ENCODE measurements at places on chromosomes 2 and 18. TPM values are rescaled to one million over a fixed set of nuclear protein-coding genes. Genes with fewer than 3 reads are reported as not detected.

- DNase-seq: no peak
Observed at GRCh38 chr2:162734866-162735265, 103.7 kb downstream of the KCNH7 start.

GRCh38 chr18:3079653-3080052 is 66.7 kb upstream of the LPIN2 start:
- DNase-seq: no peak

- DNase-seq: no peak
Observed at GRCh38 chr2:149466635-149467034, 120.9 kb downstream of the MMADHC start.

GRCh38 chr2:111119822-111120252 is 877 bp upstream of the BCL2L11 start:
- no peak for DNase-seq

DNA sequence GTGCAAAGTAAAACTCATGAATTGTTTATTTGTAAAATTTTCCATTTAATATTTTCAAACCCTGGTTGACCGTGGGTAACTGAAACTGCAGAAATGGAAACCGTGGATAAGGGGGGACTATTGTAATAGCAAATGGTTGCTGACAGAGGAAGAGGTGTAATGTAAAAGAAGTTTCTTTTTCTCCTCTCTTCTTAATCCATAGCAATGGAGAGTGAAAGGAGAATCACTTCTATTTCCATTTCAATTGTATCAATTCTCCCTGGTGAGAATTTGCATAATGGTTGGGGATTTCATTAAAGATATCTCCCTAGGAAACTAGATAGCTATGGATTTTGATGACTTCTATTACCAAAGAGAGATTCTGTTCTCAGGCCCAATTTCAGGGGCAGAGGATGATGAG is 24.8 kb downstream of the TACR1 start:
- DNase-seq: no peak

DNA sequence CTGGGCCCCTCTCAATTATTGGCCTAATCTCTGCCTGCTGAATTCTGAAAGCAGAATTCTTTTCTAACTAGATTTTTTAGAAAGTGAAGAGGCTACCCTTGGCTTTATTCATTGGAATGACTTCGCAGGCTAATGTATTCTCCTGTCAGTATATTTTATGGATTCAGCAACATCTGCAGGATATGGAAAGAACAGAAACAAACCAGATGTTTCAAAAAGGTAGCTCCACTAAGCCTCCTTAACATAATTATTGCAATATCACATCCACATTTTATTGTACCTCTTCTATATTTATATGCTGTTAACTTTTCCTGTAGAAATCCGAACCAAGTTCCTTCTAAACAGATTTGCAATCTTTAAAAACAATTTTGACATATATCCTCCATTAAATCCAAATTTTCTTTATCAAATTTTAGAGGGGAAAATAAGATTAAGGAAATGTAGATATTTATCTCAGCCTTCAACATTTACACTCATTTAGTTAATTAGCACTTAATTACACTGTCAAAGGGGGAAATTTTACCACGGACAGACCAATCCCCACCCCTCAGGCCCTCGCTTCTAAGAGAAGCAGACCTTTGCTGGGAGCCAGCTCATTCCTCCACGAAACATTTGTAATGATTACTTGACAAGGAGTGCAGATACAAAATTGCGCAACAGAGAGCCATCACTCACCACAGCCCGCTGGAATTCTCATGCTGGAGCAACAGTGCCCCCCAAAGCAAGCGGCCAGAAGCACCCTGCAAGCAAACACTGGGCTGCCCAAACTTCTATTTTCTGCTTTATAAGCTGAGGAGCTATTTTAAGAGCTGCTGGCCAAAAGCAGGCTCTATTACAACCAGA is 253.4 kb downstream of the ETAA1 start:
- peak; percentile 77 for DNase-seq

GRCh38 chr2:206530727-206531126 is 87.4 kb downstream of the ADAM23 start:
- DNase-seq: no peak

DNA sequence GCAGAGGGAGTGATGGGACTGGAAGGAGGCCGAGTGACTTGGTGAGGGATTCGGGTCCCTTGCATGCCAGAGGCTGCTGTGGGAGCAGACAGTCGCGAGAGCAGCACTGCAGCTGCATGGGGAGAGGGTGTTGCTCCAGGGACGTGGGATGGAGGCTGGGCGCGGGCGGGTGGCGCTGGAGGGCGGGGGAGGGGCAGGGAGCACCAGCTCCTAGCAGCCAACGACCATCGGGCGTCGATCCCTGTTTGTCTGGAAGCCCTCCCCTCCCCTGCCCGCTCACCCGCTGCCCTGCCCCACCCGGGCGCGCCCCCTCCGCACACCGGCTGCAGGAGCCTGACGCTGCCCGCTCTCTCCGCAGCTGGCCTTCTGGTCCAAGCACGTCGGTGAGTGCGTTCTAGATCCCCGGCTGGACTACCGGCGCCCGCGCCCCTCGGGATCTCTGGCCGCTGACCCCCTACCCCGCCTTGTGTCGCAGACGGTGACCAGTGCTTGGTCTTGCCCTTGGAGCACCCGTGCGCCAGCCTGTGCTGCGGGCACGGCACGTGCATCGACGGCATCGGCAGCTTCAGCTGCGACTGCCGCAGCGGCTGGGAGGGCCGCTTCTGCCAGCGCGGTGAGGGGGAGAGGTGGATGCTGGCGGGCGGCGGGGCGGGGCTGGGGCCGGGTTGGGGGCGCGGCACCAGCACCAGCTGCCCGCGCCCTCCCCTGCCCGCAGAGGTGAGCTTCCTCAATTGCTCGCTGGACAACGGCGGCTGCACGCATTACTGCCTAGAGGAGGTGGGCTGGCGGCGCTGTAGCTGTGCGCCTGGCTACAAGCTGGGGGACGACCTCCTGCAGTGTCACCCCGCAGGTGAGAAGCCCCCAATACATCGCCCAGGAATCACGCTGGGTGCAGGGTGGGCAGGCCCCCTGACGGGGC is 4.6 kb downstream of the PROC start:
- DNase-seq: no peak

- DNase-seq: no peak
Observed at GRCh38 chr18:48979944-48980890, 29.5 kb upstream of the SMAD7 start.

DNA sequence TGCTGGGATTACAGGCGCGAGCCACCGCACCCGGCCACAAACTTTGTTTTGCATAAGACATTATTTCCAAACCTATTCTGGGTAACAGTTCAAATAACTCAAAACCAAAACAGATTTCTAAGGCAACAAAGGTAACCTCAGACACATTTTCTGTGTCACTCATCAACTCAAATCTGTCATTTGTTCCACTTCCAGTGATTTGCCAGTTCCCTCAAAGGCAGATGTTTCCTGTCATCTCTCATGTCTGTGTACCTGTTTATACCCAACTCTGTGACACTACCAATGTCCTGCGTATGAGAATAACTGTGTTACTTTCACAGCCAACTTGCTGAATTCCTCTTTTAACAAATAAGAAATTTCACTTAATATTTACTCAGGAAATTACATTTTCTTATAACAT is 54.4 kb downstream of the SCN3A start:
- no peak for DNase-seq

DNA sequence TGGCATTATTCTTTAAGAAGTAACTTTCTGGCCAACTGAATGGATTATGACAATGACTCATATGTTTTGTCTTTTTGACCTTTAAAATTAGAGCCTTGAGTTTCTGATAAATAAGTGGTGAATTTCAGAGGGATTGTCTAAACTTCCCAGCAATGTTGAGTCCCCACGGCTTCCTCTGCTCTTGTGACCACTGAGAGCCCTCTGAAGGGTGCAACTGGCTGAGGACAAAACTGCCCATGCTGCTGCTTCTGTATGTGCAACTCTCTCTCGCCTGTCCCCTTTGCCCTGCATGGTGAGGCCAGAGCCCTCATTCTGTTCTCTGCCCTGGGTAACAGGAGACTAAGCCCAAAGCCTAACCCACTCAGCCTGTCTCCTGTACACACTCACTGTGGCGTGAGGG is 52.7 kb upstream of the SLC14A1 start:
- DNase-seq: no peak

DNA sequence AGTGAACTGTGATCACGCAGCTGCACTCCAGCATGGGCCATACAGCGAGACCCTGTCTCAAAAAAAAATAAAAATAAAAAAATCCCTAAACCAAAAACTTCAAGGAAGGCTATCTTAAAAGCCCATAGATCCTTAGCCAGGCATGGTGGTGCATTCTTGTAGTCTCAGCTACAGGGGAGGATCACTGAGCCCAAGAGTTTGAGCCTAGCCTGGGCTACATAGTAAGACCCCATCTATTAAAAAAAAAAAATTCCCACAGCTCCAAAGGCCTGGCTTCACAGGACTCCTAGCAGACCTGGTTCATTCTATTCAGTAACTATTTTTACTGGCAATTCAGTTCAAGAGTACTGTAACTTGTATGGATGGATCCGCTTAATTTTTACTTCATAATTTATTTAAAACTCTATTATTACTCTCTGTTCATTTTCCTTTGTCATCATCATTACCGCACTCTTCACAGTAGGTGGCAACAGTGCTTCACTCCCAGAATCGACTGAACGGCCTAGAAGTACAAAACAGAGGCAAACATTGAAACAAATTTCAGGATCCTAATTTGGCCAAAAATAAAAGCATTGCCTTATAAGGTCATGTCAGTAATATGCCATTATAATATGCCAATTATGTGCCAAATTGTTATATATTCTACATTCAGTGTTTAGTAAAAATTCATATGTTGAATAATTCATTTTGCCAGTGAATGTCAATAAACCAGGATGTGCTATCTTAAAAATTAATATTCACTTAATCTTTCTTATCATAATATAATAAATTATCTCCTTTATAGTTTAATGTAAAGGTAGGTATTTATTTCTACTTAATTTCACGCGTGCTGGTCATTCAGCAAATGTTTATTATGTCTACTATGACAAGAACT is 14.3 kb upstream of the STAM2 start:
- DNase-seq: peak; percentile 63

OR6B2 gene
- not detected for total RNA-seq

DLGAP1 gene
- 0.53 TPM for total RNA-seq

GCKR gene
- 0.76 TPM for total RNA-seq

UGT1A8 gene
- 43.6 TPM for total RNA-seq

DYTN gene
- not detected for total RNA-seq

VIL1 gene
- 247 TPM for total RNA-seq

FAM237A gene
- total RNA-seq: not detected

CNGA3 gene
- total RNA-seq: not detected
